Stimulated activated CD4-positive, alpha-beta T cell treated with anti-CD3 and anti-CD28 coated beads, Interleukin-1b, Interleukin-23, amount 100 ng/mL, for 48 hours (primary cell): ENCODE measurements at places on chromosomes 3 and 15.

- DNase-seq = no peak
Measured at GRCh38 chr15:67914537-67915460, 75.0 kb upstream of the RNU6-1 start.

DNA sequence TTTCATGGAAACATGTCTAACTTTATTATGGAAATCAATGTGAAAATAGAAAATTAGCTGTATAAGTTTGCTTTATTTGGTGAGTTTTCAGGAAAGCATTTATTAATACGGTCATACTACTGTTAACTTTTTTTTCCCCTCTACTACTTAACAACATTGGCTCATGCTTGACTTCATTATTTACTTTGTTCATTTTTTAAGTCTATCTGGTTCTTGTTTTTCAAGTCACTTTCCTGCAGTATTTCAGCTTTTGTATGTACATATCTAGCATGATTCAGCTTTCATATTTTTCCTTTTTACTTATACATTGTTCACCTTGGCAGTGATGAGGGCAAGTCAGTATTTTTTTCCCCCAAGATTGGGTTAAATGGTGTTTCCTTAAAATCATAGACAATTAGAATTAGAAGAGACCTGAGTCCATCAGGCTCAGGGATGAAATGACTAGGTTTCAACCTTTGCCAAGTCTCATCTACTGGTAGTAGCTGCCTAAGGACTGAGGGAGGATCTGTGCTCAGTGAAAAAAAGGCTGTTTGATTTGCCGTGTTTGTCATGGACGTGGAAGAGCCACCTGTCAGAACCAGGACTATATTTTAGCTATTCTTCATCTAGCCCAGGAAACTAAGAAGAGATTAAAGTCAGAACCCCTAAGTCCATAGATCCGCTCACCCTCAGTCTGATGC, 15.4 kb downstream of the TMOD3 start:
- no peak for DNase-seq

GRCh38 chr15:48965972-48966371, 2.3 kb upstream of the SHC4 start:
- DNase-seq = peak; percentile 37

- DNase-seq = peak; percentile 46
Measured at GRCh38 chr3:183252973-183253527, at the start of gene B3GNT5. TSS of gene B3GNT5 (plus strand) at chr3:183253253. CDS start at chr3:183269799, 16,546 bp downstream.

- no peak for DNase-seq
Measured at GRCh38 chr3:9056581-9056980, 93.3 kb upstream of the RAD18 start.

DNA sequence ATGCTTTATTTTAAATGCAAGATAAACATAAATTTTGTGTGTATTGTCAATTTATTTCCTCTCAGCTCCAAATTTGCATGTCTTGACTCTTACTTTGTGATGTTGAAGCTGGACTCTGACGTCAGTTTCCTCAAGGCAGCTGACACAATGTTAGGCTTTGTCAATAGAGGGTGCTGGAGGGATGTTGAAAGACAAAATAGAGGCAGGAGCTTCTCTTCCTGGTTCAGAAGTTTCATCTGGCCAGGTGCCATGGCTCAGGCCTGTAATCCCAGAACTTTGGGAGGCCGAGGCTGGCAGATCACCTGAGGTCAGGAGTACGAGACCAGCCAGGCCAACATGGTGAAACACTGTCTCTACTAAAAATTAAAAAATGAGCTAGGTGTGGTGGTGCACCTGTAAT, 408.6 kb downstream of the GBE1 start:
- DNase-seq = no peak

DNA sequence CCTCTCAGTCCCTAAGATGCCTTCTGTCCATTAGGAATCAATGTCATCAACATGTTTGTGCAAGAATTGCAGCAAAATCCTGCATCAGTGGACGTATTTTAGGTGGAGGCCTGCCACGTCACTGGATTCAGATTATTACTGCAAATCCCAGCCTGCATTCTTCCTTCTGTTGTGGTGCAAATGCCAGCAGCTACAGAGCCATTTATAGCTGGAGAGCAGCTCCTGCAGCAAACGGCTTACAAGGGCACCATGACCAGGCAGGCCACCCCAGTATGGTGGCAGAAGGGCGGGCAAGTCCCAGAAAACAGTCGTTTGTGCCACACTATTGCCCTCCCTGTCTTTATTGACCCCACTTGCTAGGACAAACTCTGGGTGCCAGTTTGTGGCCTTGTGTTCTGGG, 74.7 kb downstream of the SNRK start:
- no peak for DNase-seq

GRCh38 chr15:75867449-75867848, 24.2 kb downstream of the UBE2Q2 start:
- no peak for DNase-seq

DNA sequence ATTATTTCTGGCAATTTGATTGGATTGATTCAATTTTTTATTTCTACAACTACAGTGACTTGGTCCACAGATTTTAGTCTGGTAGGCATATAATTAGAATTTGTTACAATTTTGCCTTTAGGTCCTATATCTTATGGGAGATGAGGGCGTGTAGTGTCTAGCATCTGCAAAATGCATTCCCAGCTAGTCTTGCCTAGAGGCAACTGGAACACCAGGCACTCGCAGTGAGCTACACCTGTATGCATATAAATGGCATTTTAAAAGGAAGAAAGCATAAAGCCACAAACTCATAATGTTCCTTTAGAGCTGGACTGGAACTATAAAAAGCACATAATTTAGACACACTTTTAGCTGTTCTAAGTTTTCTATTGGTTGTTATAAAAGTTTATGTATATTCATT, 17.9 kb upstream of the SPPL2A start:
- no peak for DNase-seq

GRCh38 chr15:38069511-38070011, 135.1 kb downstream of the TMCO5A start:
- peak; percentile 9 for DNase-seq

DNA sequence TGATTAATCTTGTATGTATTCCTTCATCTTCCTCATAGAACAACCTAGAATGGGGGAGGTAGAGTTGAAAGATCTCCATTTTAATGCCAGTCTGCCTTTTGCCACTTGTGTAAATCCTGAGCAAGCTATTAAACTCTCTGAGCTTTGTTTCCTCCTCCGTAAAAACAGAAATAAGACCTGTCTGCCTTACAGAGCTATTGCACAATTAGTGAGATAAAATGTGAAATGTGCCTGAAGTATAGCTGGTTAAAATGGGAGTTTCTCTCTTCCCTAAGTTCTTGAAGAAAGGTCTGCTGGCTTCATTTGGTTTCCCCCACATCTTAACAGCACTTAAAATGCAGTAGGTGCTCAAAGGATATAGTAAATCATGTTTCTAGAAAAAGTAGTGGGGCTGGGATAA, 19.0 kb downstream of the ALDH1A2 start:
- no peak for DNase-seq

DNA sequence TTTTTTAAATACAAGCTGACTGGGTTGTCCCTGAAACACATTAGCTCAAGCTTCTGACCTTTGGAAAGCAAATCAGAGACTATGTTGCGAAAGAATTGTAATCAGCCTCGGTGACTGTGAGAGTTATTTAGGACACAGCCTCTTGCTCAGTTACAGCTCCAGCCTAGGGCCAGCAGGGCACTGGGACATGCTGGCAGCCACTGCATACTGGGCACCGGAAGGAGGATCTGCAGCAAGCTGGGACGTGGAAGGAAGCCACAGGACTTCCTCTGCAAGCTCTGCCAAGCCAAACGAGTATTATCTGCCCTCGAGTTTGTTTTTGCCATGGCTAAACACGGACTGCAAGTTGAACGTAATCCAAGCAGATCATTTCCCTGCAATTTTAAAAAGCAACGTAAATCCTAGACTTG, 24.4 kb upstream of the COPG1 start:
- peak; percentile 10 for DNase-seq

DNA sequence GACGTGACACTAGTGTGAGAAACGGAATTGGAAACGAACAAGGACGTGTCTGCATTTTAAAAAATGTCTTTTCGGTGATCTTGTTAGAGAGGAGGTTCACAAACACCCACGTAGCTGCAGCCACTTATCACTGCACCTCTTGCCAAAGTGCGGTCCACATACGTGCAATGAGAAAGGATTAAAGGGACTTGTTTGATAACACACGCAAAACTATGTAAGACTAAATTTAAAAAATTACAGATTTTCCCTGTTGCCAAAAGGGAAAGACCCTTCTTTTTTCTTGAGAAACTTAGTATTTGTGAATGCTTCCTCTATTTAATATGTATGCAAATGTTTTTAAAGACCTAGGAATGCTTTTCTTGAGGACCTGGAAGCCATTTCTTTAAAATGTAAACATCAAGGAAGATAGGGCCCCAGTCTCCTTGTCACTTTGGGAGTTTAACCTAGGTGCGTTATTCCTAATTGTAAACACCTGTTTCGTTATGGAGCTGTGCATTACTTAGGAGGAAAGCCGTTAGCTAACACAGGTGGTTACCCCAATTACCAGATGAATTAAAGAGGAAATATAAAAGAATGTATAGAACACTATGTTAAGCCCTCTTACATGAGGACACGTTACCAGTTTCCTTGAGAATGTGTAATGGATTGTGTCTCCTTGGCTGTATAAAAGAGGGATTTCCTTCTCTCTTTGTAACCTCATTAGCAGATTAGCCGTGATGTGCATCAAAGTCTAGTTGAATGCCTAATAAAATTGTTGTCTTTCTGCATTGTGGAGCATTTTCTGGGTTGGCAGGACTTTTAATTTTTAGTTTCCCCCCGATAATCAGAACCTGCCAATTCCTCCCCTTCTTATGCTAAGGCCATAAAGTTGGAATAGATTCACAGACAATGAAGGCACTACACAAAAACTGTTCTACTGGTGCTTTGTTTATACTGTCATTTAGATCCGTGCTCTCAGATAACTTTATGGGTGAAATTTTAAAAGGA, 1.0 kb downstream of the LEKR1 start:
- peak; percentile 44 for DNase-seq

- DNase-seq = no peak
Measured at GRCh38 chr3:72247126-72247525, 462.2 kb upstream of the PROK2 start.

DNA sequence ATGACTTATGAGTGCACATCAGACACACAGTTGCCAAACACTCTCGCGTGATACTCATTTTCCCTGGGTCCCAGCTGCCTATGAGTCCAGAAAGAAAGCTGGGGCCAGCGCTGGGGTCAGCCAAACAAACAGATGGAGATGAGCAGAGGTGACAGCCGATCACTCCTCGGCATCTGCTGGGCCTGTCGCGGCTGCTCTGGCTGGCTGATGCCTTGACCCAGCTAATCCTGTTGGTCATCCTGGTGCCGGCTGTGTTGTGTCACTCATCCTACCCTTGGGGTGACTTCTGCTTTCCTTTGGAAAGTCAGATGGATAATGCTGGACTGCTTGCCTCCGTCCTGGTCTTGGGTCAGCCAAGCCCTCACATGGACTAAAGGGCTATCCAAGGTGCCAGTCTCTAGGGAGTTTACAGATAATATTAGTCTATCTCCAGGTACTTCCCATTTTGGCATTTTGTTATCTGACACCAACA, 105.3 kb upstream of the PDZRN3 start:
- DNase-seq = no peak

GRCh38 chr3:172021164-172021563, 18.2 kb upstream of the FNDC3B start:
- no peak for DNase-seq

- DNase-seq = no peak
Measured at GRCh38 chr3:159432682-159433340, 555.8 kb upstream of the IL12A start.

GRCh38 chr15:75153565-75154276, 48.0 kb upstream of the C15orf39 start:
- DNase-seq = no peak

GRCh38 chr3:3753416-3753815, 45.8 kb upstream of the LRRN1 start:
- no peak for DNase-seq

DNA sequence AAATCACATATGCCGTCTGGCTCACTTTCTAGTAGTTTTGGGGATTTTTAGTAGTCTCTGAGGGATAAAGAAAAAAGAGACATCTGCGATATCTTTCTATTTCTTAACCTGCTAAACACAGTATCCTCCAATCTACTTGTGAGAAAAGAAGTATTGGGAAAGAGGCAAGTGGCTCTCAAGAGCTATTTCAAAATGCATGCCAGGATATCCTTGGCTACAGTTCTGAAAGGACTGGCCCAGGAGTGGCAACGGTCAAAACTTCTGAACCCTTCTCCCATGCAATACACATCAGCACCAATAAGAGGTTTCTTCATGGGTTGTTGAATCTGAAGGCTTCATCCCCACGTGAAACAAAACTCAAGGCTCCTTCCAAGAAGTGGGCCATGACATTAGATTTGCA, 204.0 kb upstream of the WNT5A start:
- no peak for DNase-seq

DNA sequence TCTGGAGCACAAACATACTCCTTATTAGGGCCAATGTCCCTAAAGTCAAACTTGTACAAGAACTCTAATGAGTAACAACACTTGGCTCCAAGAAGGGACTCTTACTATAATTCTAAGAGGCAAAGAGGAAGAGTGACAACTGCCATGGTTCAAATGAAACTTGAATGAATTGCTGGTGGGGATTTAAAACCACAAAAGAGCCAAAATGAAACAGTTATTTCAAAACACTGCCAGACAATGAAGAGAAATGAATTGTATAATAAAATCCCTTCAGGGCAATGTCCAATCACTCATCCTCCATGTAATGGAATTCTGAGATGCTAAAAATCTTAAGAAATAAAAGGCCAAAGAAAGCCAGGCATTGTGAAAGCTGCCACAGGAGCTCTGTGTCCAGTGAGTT, 14.2 kb downstream of the THRB start:
- DNase-seq = no peak

DNA sequence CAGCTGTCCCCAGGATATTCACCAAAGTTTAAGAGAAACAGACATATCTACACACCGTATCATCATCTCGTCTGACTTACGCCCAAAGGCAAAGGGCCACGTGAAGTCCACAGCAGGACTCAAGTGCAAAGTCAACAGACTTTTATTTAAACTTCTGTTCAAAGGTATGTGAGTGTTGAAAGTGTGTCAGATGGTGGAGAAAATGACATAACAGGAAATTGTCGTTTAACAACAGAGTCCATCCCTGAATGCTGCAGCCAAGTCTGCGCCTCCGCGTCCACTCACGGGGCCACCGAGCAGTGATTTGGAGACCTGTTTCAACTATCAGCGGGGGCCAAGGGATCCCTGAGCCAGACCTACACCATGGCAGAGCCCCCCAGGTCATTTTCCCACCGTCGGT, 165.6 kb downstream of the XXYLT1 start:
- no peak for DNase-seq

DNA sequence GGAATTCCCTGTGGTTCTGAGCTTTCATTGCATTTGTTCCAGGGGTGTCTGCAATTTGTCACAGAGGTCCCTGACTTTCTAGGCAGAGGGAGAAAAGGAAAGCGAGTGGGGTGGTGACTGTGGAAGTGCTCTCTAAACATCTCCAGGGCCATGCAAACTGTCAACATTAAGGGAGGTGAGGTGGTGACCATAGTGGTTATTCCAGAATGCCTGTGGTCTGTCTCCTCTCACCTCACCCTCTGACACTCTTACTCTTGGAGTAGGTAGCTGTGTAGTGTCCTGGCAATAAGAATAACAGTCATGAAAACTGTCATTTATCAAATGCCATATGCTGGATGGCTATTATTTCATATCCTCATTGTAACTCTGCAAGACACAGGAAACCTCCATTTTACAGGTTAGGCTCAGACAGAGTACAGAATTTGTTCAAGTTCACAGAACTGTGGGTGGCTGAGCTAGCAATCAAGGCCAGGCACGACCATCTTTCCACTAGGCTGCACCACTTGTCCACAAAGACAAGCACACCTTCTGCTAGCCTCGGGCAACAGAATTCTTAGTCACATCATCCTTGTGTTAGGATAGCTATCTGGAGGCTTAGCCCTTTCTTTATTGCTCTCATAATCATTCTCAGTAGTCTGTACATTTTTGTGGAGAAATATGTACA, 179.4 kb downstream of the CD47 start:
- DNase-seq = no peak

GRCh38 chr3:122956693-122957455, 70.7 kb downstream of the SEMA5B start:
- DNase-seq = no peak
